Upper lobe of left lung (tissue), 6 donors: ENCODE measurements at places on chromosomes 16 and 17. TPM values are rescaled to one million over a fixed set of nuclear protein-coding genes. Genes with fewer than 3 reads are reported as not detected.

- DNase-seq, result peak; percentile 95
- H3K4me3 ChIP-seq, result peak overlapping the region; percentile 40
- peaks cover 44% of the 10 kb centered on the region for H3K4me1 ChIP-seq
- H3K27me3 ChIP-seq, result peaks cover 4% of the 10 kb centered on the region
Measured at GRCh38 chr16:89917773-89918452, 749 bp upstream of the MC1R start.

DNA sequence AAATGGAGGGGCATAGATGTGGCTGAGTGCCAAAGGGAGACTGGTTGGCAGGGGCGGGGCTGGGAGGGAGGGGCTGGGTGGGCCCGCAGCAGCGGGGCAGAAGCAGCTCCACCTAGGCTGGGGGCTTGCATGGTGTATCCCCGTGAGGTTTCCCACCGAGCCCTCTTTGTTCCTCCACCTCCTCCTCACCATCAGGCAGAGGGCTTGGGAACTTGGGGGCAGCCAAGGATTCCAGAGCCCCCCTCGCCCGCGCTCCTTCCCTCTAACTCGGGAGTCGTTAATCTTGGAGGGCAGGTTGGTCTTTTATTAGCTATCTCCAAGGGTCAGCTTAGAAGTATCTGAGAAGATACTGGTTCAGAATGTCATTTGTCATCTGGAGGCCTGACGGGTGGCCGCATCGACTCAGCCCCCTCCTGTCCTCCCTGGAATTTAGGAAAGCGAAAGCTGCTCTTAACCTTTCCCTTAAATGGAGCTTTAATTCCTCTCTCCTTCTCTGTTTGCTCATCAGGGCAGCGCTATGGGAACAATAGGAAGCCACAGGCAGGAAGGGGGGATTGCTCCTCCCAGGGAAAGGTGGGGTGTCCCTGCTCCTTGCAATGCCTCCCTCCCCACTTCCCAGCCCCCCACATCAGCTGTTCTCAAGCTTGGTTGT is 274.3 kb upstream of the XYLT1 start:
- H3K36me3 ChIP-seq, result no peaks in the 10 kb centered on the region
- H3K4me1 ChIP-seq, result no peaks in the 10 kb centered on the region
- peak; percentile 29 for DNase-seq
- no peak overlapping the region for H3K27ac ChIP-seq

The MGAT5B gene
- 0.20 TPM for total RNA-seq

The NCOR1 gene
- total RNA-seq, result 301 TPM

DNA sequence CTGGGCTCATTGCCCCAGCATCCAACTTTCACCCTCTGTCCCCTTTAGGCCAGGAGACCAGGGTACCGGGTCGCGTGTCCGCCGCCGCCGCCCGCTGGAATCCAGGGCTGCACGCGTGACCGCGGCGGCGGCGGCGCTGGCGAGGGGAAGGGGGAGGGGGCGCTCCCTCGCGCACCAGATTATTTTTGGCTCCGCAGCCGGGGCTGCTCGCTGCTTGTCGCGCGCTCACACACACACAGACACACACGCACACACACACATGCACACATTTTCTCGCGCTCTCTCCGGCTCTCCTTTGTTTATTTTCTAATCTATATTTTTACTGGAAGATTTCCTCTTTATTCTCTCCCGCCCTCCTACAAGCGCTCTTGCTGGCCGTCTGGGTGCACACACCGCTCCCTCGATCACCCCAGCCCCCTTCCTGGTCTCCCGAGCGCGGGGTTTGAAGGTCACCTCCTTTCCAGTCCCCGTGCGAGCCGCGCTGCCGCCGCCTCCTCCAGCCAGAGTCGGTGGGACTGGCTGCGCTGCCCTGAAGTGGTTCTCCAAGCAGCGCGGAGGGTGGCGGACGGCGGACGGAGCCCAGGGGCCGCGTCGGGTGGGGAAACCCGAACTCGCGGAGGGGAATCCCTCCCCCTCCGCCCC is 921.4 kb upstream of the EEF2KMT start:
- no peak overlapping the region for H3K4me3 ChIP-seq
- no peaks in the 10 kb centered on the region for H3K4me1 ChIP-seq
- no peak for DNase-seq
- peaks cover 4% of the 10 kb centered on the region for H3K27me3 ChIP-seq
- H3K36me3 ChIP-seq, result no peaks in the 10 kb centered on the region

The NACA2 gene
- total RNA-seq, result not detected

GRCh38 chr16:81448154-81449131 is 3.8 kb downstream of the CMIP start:
- H3K27me3 ChIP-seq, result no peaks in the 10 kb centered on the region
- peak overlapping the region; percentile 92 for H3K27ac ChIP-seq
- no peaks in the 10 kb centered on the region for H3K36me3 ChIP-seq
- H3K4me3 ChIP-seq, result no peak overlapping the region

- no peaks in the 10 kb centered on the region for H3K27me3 ChIP-seq
- H3K36me3 ChIP-seq, result no peaks in the 10 kb centered on the region
- no peak for DNase-seq
- no peak overlapping the region for H3K4me3 ChIP-seq
Measured at GRCh38 chr16:914440-914839, 56.3 kb downstream of the LMF1 start.

- peak; percentile 80 for DNase-seq
- H3K36me3 ChIP-seq, result no peaks in the 10 kb centered on the region
- no peaks in the 10 kb centered on the region for H3K27me3 ChIP-seq
- peaks cover 45% of the 10 kb centered on the region for H3K4me1 ChIP-seq
- H3K4me3 ChIP-seq, result peak overlapping the region; percentile 81
Measured at GRCh38 chr17:50426814-50427787, 1.1 kb downstream of the ACSF2 start.

GRCh38 chr16:21689107-21689506 is 25.3 kb downstream of the OTOA start:
- DNase-seq, result no peak
- H3K4me3 ChIP-seq, result no peak overlapping the region
- no peak overlapping the region for H3K27ac ChIP-seq
- no peaks in the 10 kb centered on the region for H3K4me1 ChIP-seq
- no peaks in the 10 kb centered on the region for H3K36me3 ChIP-seq
- no peaks in the 10 kb centered on the region for H3K27me3 ChIP-seq

DNA sequence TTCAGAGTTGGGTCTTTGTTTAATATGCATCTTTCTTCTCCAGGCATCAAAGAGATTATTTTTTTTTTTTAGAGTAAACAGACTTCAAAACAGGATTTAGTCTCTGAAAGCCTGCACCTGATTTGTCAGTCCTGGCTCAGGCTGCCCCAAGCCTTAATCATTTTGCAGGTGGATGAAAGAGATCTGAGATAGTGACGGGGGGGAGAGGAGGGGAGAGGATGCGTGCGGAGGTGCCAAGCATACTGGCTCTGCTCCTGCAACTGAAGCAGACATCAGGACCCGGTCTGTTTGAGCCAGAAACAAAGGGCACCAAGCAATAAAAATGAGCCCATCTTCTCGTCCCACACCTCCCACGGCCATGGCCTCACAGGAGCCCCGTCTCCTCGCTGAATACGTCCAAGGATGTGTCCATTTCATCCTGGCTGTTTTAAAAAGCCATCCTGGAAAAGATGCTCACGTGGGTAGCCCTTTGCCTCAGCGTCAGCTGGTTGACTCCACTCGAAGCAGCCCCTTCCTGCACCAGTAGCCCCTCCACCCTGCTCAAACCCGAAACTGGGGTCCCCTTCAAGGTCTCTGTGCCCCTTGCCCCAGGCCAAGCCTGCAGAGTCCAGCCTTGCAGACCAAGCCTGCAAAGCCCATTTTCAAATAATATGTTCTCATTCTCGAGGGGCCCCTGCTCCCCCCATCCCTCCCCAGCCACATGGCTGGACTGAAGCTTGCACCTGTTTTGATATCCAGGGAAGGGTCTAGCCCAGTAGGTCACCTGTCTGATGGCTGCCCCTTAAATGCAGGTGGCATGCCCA is 84.8 kb upstream of the TNRC6C start:
- H3K4me1 ChIP-seq, result peaks cover 5% of the 10 kb centered on the region
- H3K27me3 ChIP-seq, result no peaks in the 10 kb centered on the region
- H3K4me3 ChIP-seq, result no peak overlapping the region

The WSB1 gene
- total RNA-seq, result 310 TPM

DNA sequence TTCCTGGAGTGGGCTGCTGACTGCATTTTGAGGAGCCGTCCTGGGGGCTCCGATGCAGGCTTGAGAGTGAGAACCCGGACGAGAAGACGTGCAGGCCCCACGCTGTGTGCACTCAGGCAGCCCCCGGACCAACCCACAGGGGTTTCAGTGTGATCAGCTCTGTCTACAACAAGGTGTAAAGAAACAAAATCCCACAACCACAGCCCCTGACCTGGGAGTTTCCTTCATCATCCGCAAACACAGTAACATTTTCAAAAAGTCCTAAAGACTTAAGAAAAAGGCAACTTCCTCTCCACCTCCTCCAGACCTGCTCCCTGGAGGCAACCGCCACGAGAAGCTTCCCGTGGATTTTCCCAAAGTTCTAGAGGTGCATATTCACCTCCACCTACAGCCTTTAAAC is 15.4 kb upstream of the MEAK7 start:
- H3K4me1 ChIP-seq, result peaks cover 15% of the 10 kb centered on the region
- no peak for DNase-seq
- no peaks in the 10 kb centered on the region for H3K27me3 ChIP-seq
- no peak overlapping the region for H3K4me3 ChIP-seq

The CFAP97D1 gene
- total RNA-seq, result not detected

The SLC47A1 gene
- total RNA-seq, result 13.0 TPM

GRCh38 chr17:55348749-55349354 is 72.8 kb downstream of the MMD start:
- no peak overlapping the region for H3K27ac ChIP-seq
- DNase-seq, result peak; percentile 49
- H3K36me3 ChIP-seq, result no peaks in the 10 kb centered on the region

DNA sequence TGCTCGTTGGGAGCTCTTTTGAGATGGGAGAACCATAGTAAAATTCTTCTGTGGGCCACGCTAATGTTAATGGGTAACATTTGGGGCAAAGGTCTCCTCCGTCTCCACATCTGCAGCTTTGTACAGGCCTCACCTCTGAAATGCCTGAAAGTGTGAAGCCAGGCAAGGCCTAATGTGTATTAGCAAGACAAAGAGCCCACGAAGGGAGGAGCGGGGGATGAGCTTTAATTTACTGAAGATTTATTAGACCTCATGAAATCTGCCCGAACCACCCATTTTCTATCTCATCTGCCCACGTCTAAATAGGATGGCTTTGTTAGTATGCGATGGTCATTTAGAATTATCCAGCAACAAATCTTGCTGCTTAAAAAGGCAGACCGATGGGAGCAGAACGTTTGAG is 408.9 kb downstream of the PMP22 start:
- H3K36me3 ChIP-seq, result no peaks in the 10 kb centered on the region
- DNase-seq, result no peak
- H3K27me3 ChIP-seq, result no peaks in the 10 kb centered on the region
- H3K4me3 ChIP-seq, result no peak overlapping the region

The CLDN9 gene
- total RNA-seq, result 5.9 TPM

The MPHOSPH6 gene
- total RNA-seq, result 20.9 TPM

- no peaks in the 10 kb centered on the region for H3K36me3 ChIP-seq
- H3K4me3 ChIP-seq, result peak overlapping the region; percentile 13
- H3K27ac ChIP-seq, result no peak overlapping the region
- H3K4me1 ChIP-seq, result peaks cover 8% of the 10 kb centered on the region
Measured at GRCh38 chr17:81735264-81736102, 23.4 kb downstream of the SLC25A10 start.

The GPRC5B gene
- 5.3 TPM for total RNA-seq

DNA sequence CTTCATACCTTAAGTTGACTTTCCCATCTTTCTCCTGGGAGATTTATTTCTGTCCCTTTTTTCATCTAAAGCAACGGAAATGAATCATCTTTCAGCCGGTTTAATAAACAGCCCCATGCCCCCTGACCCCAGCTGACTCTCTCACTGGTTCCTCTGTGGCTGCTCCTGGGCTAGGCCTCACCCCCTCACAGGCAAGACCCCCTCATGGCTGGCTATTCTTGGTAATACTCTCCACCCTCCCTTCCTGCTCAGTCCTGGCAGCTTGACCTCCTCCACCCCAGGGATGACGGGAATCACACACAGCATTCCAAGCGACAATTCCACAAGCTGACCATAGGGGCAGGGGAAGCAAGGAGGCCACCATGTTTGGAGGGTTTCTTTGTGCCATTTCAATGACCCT is 1.5 kb upstream of the ADAP2 start:
- peaks cover 9% of the 10 kb centered on the region for H3K4me1 ChIP-seq
- no peaks in the 10 kb centered on the region for H3K27me3 ChIP-seq
- H3K4me3 ChIP-seq, result no peak overlapping the region
- no peak overlapping the region for H3K27ac ChIP-seq
- no peaks in the 10 kb centered on the region for H3K36me3 ChIP-seq

DNA sequence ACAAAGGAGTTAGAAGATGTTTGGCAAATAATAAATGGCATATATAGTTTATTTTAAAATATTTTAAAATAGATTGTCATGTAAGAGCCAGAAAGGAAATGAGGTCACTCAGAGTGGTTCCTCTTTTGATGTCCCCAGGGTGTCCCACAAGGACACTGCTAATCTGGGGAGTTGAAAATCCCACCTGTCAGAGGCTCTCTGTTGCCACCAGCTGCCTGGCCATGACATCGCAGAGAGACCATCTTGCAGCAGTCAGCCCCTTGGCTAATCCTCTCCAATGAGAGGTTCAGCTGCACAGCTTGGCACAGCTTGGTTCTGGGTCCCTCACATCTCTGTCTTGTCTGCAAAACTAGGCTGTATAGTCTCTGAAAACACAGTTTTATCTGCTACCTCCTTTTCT is 11.0 kb upstream of the RBFOX1 start:
- H3K27me3 ChIP-seq, result no peaks in the 10 kb centered on the region
- no peak for DNase-seq
- no peak overlapping the region for H3K4me3 ChIP-seq
- no peaks in the 10 kb centered on the region for H3K36me3 ChIP-seq
- H3K27ac ChIP-seq, result no peak overlapping the region

The ZFP3 gene
- 4.2 TPM for total RNA-seq

DNA sequence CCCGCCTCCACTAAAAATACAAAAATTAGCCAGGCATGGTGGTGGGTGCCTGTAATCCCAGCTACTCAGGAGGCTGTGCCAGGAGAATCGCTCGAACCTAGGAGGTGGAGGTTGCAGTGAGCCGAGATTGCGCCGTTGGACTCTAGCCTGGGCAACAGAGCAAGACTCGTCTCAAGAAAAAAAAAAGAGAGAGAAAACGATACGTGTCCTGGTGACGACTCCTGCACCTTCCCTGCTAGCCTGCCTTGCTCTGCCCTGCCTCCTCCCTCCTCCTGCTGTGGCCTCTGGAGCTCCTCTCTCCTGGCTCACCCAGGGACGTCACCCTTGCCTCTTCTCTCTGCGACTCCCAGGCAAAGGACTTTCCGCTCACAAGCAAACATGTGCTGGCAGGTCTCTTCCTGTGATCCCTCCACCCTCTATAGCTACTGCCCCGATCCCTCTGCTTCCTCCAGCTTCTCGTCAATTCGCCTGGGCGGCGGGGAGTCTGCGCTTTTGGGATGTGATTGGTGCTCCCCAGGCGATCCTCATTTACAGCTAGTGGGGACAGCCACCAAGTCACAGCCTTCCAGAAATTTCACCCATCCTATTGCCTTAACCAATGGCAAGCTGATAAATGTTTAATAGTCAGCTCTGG is 25.5 kb upstream of the CBX4 start:
- no peaks in the 10 kb centered on the region for H3K36me3 ChIP-seq
- H3K4me1 ChIP-seq, result no peaks in the 10 kb centered on the region
- H3K4me3 ChIP-seq, result no peak overlapping the region
- H3K27ac ChIP-seq, result no peak overlapping the region
